ENCODE measurements at places on chromosomes 12 and 14. TPM values are rescaled to one million over a fixed set of nuclear protein-coding genes. Genes with fewer than 3 reads are reported as not detected.

The TUBA1C gene
- polyA plus RNA-seq, result 59.5 TPM

The AGAP2 gene
- 4.4 TPM for polyA plus RNA-seq

The FGD4 gene
- not detected for polyA plus RNA-seq

The MYF6 gene
- polyA plus RNA-seq, result not detected

The KCNC2 gene
- not detected for polyA plus RNA-seq

The KRT6C gene
- polyA plus RNA-seq, result not detected

GRCh38 chr12:53046655-53047220 lies 3.1 kb upstream of the TNS2 start:
- DNase-seq, result no peak

GRCh38 chr12:27505109-27505508 lies 18.9 kb upstream of the PPFIBP1 start:
- no peak for DNase-seq

GRCh38 chr12:230925-231671 lies 17.1 kb upstream of the SLC6A12 start:
- no peak for DNase-seq

DNA sequence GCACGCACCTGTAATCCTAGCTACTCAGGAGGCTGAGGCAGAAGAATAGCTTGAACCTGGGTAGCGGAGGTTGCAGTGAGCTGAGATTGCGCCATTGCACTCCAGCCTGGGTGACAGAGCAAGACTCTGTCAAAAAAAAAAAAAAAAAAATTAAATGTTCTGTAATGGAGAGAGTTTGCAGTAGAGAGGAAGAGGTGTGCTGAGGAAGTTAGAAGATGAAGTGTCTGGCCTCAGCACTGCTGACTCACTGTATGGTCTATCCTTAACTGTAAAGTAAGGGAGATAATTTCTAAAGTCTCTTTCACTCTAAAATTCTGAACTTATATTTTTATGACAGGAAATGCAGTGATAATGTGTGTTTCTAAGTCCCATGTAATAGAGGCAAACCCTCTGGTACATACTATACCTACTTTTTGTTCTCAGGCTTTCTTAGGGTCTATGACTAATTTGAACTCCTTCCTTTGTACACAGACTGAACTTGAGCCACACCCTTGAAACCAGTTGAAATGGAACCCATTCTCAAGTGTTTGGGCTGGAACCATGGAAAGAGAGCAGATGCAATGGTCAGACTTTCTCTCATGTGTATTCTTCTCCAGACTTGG lies 278.1 kb upstream of the FAR2 start:
- no peak for DNase-seq

- no peak for DNase-seq
These were observed 237.6 kb upstream of the CRY1 start for GRCh38 chr12:107330831-107331431.

DNA sequence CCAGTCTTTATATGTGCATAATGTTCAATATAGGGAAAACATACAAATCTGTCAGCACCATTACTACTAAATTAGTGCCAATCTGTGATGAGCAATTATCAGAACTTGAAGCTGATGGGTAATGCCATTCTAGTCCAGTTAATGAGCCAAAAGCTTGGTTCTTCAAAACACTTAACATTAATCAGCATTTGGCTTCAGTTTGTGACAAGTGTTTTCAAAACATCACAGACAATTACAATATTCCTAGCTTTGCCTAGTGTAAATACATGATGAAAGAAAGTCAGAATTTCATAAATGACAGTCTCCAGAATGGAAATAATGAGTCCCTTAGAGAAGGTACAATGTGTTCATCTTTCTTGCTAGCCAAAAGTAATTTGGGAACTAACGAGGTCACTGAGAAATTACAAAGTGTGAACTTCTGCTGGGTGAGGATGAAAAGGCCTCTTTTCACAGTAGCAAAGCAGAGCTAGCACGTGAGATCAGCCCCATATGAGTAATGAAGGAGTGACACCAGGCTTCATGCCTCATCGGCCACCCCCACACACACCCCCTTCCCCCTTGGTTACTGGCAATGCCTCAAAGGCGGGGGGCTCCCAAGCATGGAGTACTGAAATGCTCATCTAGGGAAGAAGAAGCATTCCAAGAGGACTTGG lies 180.6 kb upstream of the EEA1 start:
- no peak for DNase-seq

DNA sequence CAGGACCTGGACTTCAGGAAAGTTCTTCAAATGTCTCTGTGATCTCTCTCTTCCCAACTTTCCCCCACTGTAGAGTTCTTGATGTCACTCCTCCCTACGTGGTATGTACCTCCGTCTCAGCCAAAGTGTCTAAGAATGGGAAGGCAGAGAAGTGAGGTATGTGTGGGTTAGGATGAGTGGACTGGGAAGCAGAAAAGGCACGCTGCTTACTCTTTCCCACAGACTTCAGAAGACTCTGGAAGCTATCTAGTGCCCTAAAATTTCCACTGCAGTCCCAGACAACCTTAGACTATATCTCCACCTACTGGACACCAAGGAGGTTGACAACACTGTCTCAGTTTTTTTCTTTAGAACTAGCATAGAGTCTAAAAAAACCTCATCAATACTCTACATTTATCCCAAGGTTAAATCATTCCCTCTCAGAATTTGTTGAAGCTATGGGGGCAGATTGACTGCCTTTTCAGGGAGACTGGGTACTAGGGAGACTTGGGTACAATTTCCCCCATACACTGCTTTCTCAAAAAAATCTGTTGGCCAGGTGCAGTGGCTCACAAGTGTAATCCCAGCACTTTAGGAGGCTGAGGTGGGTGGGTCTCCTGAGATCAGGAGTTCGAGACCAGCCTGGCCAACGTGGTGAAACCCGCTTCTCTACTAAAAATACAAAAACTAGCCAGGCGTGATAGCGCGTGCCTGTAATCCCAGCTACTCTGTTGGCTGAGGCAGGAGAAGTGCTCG lies 20.6 kb upstream of the ITGA5 start:
- DNase-seq, result no peak
